ENCODE measurements at places on chromosomes 7 and 10. TPM values are rescaled to one million over a fixed set of nuclear protein-coding genes. Genes with fewer than 3 reads are reported as not detected.
A peak's percentile ranks its signal among the peaks of the same experiment; 100 is the strongest.

DNA sequence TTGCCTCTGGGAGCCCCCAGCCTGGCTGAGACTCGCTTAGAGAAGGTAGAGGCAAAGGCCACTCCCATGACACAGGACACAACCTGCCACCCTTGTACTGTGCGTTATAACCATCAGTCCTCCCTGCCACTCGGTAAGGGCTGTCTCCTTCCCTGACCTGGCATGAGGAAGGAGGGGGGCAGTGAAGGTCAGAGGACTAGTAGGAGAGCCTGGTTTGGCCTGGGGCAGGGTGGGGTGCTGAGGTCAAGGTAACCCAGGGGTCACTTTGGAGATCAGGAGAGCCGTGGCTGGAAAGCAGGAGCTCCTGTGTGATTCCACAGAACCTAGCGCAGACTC lies 6.9 kb upstream of the TNRC18 start:
- DNase-seq = peak; percentile 65

DNA sequence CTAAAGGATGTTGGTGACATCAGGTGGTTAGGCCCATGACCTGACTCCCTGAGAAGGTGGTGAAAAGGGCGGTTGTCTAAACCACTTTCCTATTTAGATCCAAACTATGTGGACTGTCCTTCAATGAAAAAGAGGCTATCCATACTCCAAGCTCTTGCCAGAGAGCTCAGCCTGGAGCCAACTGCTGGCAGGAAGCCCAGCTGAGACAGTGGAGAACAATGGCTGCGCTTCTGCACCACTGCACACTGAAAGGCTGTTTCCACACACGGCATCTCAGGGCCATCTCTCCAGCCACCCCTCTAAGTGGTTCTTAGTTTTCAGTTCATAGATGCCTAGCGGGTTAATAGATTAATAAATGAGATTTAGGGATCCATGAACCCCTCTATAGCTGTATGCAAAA lies 488.8 kb upstream of the ZMIZ1 start:
- peak; percentile 84 for DNase-seq

DNA sequence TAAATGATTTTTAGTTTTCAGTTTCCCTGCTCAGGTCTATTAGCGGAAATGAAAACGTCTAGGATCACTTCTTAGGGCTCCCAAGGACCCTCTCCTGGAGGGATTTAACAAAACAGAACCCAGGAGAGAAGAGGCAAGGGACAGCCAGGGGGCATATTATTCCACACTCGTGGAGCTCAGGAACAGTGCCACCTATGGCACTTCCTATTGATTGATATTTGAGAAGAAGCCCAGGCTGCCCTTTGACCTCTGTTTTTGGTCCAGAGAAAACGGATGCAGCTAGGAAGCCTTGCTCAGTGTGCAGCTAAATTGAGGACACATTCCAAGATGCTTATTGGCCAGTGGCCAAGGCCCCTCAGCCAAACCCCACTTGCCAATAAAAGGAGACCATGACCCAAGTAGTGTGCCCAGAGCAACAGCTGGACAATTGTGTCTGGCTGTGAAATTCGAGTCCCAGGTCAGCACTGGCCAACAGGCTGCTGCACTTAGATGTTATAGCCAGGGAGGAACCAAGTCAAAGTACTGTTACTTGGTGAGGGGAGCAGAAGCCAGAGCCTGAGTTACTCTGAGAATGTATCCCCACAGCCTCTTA lies 24.0 kb upstream of the GPNMB start:
- no peak for DNase-seq

DNA sequence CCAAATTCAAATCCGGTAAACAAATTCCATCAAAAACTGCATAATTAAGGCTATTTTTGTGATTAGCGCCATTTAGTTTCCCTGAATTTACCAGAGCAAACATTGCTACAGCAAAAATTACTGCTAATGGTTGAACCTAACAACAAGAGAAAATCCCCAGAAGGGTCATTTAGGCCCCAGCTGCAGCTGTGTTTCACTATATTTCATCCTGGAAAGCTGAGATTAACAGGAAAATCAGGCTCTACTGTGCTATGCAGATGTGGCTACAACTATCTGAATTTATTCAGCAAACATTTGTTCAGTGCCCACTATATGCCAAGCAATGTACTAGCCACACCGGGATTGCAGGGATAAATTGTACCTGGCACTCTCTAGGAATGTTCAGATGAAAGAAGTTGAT lies 104.0 kb downstream of the PON1 start:
- no peak for DNase-seq

GRCh38 chr10:93080350-93081046 lies 6.8 kb downstream of the CYP26A1 start:
- DNase-seq = no peak

- DNase-seq = no peak
These were observed 301.5 kb upstream of the CACNA2D1 start for GRCh38 chr7:82745117-82745516.

DNA sequence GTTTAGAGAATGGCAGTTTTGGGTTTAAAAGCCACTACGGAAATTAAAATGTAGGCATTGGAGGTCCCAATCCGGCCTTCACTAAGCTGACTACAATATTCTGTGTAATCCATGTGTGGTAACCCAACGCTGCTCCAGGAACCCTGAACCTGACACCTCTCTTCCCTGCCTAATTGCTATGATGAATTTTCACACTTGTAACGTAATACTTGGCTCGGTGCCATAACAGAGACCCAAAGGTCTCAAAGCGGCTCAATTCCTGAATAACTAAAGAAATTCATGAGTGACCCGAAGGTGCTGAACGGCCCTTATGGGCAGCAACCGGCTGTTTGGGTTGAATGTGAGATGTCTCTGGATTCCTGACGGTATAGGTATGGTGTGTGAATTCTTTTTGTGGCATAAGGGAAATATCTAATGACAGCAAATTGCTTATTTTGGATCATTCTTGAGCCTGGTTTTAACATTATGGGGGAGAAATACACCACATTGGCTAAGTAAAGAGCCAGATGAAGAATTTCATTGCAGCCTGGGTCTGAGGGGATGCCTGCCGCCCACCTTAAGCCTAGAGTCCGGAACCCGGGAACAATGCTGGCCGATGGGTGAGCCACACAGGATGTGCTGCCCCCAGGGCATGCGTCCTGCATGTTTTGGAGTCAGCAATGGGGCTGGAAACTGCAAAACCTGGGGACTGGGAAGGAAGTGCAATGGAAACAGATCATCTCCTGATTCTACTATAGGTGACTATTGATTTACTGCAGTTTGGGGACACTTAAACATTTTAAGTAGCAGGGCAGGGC lies 69.7 kb upstream of the FZD8 start:
- DNase-seq = no peak

GRCh38 chr10:78267598-78267997 lies 233.9 kb downstream of the RPS24 start:
- DNase-seq = no peak

- peak; percentile 87 for DNase-seq
These were observed 99.9 kb downstream of the CUBN start for GRCh38 chr10:17029581-17030271.

- DNase-seq = no peak
These were observed 750 bp upstream of the CDK14 start for GRCh38 chr7:90595342-90595800.

The ERVW-1 gene
- not detected for total RNA-seq

The GNAT3 gene
- not detected for total RNA-seq

The GPR26 gene
- not detected for total RNA-seq

The THSD7A gene
- total RNA-seq = 1.5 TPM

The FRMPD2 gene
- not detected for total RNA-seq

The UNCX gene
- total RNA-seq = not detected

Measured in Right ventricle myocardium inferior (tissue), 1 donor.